Thoracic aorta (tissue), 2 donors: ENCODE measurements at places on chromosomes 11 and 22.

DNA sequence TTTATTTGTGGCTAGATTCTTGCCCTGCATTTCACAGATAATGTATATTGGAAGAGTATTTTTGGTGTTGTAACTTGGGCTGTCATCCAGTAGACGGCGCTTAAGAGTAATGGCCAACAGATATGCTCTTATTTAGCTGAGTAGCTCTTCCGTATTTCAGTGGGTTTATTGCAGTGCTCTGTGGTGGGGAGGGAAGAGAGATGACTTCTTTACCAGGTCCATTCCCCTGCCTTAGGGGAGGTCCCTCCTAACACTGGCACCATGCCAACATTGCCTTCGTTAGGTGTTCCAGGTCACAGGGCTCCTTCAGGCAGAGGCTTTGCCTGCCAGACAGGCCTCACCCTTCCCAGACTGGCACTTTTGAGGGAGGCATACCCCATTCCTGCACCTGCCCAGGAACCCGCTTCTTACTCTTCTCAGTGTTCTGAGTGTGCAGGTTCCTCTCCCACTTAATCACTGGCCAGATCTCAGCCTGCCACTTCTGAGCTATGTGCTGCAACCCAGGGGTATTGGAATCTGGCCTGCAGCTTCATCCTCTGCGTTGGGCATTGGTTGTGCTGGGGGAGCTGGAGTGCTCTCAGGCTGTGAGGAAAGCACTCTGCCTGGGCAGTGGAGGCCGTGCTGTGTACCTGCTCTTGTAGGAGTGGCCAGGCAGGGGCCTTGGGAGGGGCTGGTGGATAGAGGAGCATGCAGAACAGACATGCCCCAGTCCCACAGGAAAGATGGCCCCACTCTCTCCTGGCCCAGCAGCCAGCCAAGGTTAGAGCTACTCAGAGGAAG is 29.4 kb upstream of the SLN start:
- no peak overlapping the region for H3K27ac ChIP-seq
- no peaks in the 10 kb centered on the region for H3K4me1 ChIP-seq
- no peaks in the 10 kb centered on the region for H3K36me3 ChIP-seq
- no peak overlapping the region for H3K4me3 ChIP-seq
- no peak for DNase-seq
- H3K27me3 ChIP-seq = no peaks in the 10 kb centered on the region

GRCh38 chr22:46043339-46043738 is 66.4 kb upstream of the WNT7B start:
- no peaks in the 10 kb centered on the region for H3K36me3 ChIP-seq
- peaks cover 45% of the 10 kb centered on the region for H3K4me1 ChIP-seq
- no peaks in the 10 kb centered on the region for H3K27me3 ChIP-seq

GRCh38 chr11:117230999-117231841 is 653 bp downstream of the PCSK7 start:
- peaks cover 7% of the 10 kb centered on the region for H3K4me1 ChIP-seq
- H3K27me3 ChIP-seq = no peaks in the 10 kb centered on the region
- H3K36me3 ChIP-seq = peaks cover 32% of the 10 kb centered on the region
- H3K27ac ChIP-seq = peak overlapping the region; percentile 86
- DNase-seq = no peak

DNA sequence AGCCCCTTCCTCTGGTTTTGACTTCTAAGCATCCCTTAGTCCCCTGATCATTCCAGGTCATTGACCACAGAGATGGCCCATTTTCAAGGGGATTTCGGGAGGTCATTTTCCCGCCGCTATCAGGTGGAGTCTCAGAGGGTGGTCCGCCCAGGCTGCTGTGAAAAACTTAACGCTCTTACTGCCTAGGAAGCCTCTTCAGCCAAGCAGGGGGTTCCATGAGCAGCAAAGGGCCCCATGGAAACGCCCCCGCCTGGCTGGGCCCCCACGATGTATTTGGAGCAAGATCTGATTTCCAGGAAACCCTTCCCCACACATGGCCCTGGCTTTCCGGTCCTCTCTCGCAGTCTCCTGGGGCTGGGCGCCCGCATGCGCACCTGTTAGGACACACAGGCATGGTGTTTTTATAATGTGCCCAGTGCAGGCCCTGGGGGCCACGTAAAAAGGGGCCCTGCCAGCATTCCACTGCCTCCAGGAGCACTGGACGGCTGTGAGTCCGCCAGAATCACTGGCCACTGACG is 32.5 kb downstream of the ANO1 start:
- H3K36me3 ChIP-seq = peaks cover 44% of the 10 kb centered on the region
- H3K27ac ChIP-seq = peak overlapping the region; percentile 36
- no peaks in the 10 kb centered on the region for H3K27me3 ChIP-seq
- no peak for DNase-seq

DNA sequence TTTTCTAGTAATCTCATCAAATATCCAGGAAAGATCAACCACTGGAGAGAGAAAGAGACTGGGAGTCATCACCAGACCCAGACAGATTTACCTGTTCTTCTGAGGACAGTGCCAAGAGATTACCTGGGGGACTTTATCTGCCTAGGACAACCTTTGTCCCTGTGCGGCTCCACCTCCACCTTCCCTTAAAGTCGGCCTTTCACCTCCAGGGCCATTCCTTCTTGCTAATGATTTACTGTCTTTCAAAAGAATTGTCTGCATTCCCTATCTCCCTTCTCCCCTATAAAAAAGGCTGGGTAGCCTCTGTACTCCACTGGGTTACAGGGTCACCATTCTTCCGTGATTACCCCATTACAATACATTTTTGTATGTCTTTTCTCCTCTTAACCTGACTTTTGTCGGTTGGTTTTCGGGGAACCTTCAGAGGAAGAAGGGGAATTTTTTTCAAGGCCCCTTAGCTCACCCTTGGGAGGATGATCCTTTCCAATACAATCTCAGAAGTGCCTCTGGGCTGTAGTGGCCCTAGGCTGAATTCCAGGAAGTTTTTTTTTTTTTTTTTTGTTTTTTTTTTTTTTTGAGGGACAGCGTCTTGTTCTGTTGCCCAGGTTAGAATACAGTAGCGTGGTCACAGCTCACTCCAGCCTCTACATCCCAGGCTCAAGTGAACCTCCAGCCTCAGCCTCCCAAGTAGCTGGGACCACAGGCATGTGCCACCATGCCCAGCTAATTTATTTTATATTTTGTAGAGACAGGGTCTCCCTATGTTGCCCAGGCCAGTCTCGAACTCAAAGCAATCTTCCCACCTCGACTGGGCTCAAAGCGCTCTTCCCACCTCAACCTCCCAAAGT is 1.5 kb upstream of the HMOX1 start:
- no peak overlapping the region for H3K4me3 ChIP-seq
- peaks cover 14% of the 10 kb centered on the region for H3K4me1 ChIP-seq
- no peak for DNase-seq
- H3K27ac ChIP-seq = no peak overlapping the region
- H3K27me3 ChIP-seq = no peaks in the 10 kb centered on the region
- peaks cover 3% of the 10 kb centered on the region for H3K36me3 ChIP-seq

DNA sequence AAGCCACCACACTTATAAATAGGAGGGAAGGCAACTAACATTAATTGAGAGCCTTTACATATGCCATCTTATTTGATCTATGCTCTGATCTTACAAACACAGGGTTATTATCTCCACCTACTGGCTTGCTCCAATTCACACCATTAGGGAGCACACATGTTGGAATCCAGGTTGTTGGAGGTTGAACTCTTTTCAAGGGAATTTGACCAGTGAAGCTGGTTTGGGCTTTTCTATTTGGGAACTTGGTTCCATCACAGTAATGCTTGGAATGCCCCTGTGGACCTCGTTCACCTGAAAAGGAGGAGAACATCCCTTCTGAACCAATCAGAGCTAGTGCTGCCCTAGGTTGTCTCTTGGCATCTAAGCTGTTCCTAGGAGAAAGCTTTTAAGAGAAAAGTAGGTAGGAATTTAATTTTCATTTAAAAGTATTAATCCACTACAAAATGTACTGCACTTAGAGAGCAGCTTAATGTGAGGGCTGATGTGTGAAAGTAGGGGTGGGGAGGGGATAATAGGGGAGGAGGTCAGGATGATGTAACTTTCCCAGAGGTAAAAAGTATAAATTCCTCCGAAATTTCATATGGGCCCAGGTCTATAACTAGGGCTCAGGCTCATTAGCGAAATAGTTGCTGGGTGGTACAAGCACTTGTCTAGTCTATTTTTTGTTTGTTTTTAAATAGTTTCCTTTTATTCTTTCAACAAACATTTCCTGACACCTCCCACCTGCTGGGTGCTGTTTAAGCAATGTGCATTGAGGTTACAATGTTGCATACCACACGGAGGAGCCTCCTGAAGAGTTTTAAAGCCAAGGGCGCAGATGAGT is 7.6 kb upstream of the MICAL2 start:
- no peak overlapping the region for H3K4me3 ChIP-seq
- no peaks in the 10 kb centered on the region for H3K27me3 ChIP-seq
- H3K4me1 ChIP-seq = peaks cover 13% of the 10 kb centered on the region
- H3K27ac ChIP-seq = no peak overlapping the region

GRCh38 chr11:116504541-116505297 is 268.1 kb downstream of the BUD13 start:
- no peaks in the 10 kb centered on the region for H3K36me3 ChIP-seq
- H3K4me1 ChIP-seq = no peaks in the 10 kb centered on the region
- no peak for DNase-seq

DNA sequence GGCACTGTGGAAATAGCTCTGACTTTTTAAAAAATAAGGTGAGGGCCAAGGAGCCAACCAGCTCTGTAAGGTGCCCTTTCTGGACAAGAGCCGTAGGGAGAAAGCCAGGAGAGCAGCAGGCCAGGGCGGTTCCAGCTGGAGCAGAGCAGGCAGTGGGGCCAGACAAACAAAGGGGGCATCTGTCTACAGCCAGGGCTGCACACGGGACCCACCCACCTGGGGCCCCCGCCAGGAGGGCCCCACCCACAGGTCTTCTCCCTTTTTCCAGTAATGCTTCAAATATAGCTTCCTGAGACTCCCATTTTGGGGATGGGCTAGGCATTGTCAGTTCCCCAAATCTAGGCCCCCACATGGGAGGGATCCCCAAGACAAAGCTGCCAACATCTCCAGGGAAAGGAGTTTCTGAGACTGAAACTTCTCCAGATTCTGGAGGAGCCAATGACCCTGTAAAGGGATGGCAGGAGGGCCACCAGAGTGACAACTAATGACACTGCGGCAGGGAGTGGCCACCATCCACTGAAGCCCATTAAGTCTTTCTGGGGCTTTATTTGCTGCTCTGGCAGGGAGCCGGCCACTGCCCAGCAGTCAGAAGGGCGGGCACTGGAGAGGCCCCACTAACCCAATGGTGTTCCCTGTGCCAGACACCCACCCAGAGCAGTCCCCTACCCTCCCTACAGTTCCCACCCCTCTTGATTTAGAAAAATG is 1.9 kb downstream of the ZFTA start:
- H3K27me3 ChIP-seq = no peaks in the 10 kb centered on the region
- DNase-seq = no peak
- peak overlapping the region; percentile 72 for H3K27ac ChIP-seq
- no peaks in the 10 kb centered on the region for H3K36me3 ChIP-seq
- H3K4me1 ChIP-seq = peaks cover 40% of the 10 kb centered on the region

DNA sequence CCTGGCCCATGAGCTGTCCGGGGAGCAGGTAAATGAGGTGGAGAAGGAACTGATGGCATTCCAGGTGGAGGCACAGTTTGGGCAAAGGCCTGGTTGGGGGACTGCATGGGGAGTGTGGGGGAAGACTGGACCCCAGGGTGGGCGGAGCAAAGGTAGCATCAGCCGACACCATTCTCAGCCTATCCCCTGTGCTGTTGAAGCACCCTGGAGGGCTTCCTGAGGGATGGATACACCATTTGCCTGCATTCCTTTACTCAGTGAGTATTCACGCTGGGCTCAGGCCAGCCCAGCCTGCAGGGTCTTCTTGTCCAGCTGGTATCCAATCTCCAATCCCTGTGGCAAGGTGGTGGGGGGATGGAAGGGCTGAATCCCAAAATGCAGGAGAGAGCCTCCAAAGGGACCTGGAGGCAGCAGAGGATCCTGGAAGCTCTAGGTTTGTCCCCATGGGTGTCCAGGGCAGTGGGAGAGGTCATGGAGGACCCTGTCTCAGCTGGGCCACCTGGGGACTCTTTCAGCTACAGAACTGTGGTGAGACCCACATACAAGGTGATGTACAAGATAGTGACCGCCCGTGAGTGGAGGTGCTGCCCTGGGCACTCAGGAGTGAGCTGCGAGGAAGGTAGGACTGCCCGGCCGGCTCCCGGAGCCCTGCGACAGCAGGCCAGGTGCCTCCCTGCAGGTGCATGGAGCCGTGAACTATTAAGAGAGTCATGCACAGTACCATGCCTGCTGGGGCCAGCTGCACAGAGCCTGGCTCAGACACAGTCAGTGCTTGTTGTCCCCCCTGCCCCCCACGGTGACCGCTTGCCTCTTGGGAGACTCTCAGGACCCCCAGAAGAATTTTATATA is 9.5 kb downstream of the EMID1 start:
- no peak for DNase-seq
- no peaks in the 10 kb centered on the region for H3K36me3 ChIP-seq
- no peak overlapping the region for H3K4me3 ChIP-seq
- H3K27ac ChIP-seq = no peak overlapping the region
- H3K27me3 ChIP-seq = no peaks in the 10 kb centered on the region
- H3K4me1 ChIP-seq = peaks cover 6% of the 10 kb centered on the region

DNA sequence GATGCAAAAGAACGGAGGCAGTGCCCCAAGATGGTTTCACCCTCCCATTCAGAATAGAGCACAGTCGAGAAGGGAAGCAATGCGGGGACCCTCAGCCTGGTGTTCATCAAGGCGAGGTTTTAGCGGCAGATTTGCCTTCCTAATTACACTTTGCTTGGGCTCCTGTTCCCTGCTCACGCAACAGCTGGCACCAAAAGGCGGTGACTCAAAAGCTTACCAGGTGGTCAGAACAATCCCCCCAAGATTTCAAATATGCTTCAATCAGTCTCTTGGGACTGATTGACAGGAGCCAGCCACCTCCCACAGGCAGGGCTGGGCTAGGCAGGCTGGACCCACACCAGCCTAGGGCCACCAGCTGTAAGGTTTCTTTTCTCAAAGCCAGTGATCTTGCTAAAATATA is 14.2 kb downstream of the IGSF9B start:
- H3K27ac ChIP-seq = no peak overlapping the region
- H3K36me3 ChIP-seq = peaks cover 22% of the 10 kb centered on the region
- no peaks in the 10 kb centered on the region for H3K27me3 ChIP-seq
- DNase-seq = no peak
- H3K4me1 ChIP-seq = peaks cover 28% of the 10 kb centered on the region
